ENCODE measurements at places on chromosomes 16 and 17.
A peak's percentile ranks its signal among the peaks of the same experiment; 100 is the strongest.

GRCh38 chr16:76654088-76654820 is 377.1 kb downstream of the CNTNAP4 start:
- DNase-seq = no peak

GRCh38 chr17:15971098-15971678 is 26.3 kb downstream of the ADORA2B start:
- no peak for DNase-seq

- no peak for DNase-seq
Measured at GRCh38 chr16:65538976-65539375, 417.1 kb upstream of the CDH11 start.

GRCh38 chr16:12927591-12927990 is 26.2 kb downstream of the SHISA9 start:
- no peak for DNase-seq

GRCh38 chr17:82386881-82387704 is 15.5 kb downstream of the UTS2R start:
- no peak for DNase-seq

DNA sequence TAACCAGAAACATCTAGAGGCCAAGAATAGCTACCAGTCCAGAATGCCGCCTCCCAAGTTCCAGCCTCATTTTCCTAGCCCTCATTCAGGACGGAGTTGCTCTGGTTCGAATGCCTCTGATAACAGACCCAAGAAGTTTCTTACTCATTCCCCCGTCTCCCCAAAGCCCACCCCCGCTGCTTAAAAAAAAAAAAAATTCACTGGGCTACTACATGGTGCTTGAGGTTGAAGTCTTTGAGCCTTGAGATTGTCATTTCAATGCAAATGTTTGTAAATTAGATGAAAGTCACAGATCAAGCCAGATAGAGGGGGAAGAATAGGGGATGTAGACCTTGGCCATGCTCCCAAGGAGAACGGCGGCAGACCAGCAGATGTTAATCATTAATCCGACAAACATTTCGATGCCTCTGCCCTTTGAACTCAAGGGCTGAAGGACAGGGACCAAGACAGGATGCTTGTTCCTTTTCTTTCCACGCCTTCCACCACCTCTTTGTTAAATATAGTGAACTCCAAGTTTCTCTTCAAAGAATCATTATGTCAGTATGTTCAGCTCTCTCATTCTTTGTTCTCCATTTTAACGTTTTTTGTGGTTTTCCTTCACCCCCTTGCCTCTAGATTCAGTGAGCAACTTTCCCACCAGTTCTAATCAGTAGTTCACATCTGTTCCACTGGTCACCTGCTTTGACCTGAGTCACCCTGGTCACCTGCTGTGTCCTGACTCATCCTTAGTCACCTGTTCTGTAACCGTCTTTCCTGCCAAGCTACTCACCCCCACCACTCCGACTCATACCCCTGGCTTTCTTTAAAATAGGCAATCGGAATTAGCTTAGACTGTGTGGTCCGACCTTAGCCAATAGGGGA is 190.3 kb downstream of the CPPED1 start:
- peak; percentile 77 for DNase-seq

Data from stimulated activated CD4-positive, alpha-beta T cell treated with anti-CD3 and anti-CD28 coated beads, Interleukin-15, amount 100 ng/mL, for 24 hours (primary cell).